ENCODE measurements at places on chromosomes 7 and 10.

- DNase-seq, result no peak
These were observed 236.1 kb upstream of the BMPER start for GRCh38 chr7:33669251-33669670.

GRCh38 chr7:28800150-28800549, 158.0 kb downstream of the TRIL start:
- peak; percentile 26 for DNase-seq

DNA sequence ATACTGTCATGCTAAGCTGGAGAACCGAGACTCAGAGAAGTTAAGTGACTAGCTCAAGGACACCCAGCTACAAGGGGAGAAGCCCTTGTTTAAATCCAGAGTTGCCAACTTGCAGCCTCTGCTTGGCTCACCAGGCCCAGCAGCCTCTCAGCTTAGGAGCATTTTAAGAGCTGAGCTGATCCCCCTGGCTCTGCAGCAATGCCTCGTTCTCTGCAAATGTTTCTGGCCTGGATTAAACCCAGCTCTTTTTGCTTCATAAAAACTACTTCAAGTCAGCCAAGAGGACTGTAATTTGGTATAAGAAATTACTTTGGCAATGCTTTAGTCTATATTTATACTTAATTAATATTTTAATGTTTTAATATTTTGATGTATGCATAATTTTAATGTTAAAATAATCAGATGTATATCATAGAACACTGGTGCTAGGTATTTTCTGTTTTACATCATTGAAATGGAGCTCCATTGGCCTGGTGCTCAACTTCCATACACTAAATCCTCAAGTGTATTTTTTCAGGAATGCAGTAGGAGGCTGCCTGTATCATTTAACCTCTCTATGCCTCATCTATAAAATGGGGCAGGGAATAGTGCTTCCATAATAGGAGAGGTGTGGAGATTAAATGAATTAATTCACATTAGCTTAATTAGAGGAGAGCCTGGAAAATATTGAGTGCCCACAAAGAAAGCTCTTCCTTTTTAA, 184.2 kb downstream of the EMX2 start:
- DNase-seq, result no peak

DNA sequence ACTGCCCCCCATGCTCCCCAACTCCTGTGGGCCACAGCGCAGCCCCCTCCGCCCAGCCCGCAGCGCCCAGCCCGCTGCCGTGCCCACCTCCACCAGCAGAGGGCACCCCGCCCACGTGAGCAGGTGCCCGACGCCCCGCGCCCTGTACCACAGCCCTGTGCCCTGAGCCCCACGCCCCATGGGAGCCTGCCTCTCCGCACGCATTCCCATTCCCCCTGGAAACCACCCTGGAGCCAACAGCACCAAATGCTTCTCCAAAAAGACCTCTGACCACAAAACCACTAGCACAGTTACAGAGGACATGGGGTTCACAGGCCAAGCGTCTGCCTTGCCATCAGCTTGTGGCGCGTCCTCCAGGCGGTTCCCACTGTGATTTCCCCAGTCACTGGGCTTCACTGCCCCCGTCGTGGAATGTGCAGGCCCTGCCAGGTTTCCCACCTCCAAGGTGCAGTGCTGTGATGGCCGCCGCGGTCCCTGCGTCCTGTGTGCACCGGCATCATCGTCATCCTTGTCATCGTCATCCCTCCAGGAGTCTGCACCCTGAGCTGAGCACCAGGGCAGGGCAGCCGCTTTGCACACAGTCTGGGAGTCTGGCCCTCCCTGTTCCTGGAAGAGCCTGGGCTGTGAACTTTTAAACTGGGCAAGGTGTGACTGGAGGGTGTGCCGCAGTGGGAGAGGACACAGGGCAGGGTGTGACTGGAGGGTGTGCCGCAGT, 61.7 kb downstream of the PWWP2B start:
- DNase-seq, result no peak

DNA sequence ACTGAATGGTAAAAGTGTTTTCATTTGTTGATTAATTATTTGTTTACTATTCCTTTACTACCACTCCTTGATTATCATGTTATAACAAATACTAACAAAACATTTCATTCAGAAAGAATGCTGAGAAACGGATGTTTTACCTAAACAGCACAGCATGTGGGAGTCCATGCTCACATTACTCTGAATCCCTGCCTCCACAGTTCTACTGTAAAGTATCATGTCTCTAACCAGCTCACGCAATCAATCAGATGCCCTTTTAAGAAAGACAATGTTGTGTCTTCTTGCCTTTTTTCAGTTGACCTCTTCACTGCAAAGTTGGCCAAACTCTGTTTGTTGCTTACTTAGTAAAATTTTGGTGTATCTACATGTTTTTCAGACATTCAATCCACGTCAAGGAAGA, 232.5 kb upstream of the MDFIC start:
- DNase-seq, result no peak

DNA sequence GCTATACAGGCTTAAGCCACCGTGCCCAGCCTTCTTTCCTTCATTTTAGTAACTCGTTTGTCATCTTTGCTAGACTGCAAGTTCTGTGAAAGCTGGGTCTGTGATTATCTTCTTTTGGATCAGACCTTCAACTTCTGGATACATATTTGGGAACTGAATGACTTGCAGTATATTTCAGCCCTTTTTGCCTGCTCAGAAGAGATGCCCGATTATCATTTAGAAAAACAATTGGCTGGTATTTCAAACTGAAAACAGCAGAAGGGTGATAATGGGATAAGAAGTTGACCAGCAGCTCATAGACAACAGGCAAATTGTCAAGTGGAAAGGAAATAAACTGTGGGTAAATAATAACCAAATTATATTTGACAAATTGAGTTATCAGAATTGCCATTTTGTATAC, 14.6 kb downstream of the RSBN1L start:
- DNase-seq, result no peak

DNA sequence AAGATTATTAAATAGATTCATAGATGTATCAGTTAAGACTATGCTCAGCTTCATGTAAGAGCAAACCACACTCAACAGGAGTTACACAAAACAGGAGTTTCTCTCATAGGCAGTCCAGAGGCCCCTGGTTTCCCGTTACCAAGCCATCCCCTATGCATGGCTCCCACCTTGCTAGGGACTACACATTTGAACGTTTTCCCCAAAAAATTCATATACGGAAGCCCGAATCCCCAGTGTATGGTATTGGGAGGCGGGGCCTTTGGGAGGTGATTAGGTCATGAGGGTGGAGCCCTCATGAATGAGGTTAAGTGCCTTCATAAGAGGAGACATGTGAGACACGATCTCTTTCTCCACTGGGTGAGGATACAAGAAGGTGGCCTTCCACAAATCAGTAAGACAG, 29.1 kb downstream of the RSU1 start:
- DNase-seq, result no peak

DNA sequence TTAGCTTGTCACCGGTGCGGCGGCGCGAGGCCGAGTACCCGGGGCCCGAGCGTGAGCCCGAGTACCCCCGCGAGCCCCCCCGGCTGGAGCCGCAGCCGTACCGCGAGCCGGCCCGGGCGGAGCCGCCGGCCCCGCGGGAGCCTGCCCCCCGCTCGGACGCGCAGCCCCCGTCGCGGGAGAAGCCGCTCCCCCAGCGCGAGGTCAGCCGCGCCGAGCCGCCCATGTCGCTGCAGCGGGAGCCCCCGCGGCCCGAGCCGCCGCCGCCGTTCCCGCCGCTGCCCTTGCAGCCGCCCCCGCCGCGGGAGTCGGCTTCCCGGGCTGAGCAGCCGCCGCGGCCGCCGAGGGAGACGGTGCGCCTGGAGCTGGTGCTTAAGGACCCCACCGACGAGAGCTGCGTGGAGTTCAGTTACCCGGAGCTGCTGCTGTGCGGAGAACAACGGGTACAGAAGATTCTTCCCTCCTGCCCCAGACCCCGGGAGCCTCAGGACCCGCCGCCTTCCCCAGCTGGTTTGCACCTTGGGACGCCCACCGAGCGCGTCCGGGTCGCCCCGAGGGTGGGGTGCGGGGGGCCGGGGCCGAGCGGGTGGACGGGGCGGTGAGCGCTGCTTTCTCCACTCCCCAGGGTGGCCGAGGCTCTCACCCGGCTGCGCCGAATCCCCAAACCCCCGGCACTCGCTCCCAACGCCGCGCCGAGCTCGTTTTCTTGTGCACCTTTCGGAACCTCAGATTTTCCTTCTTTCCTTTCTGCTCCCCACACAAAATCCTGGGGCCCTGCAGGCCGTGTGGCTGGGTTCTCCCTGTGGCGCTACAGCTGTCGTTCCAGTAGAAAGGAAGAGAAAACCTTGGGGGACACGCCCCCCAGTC, 708 bp downstream of the UBN2 start:
- peak; percentile 66 for DNase-seq

GRCh38 chr7:166338-167060, 25.9 kb upstream of the FAM20C start:
- DNase-seq, result no peak

GRCh38 chr10:99526861-99527504, 5.8 kb upstream of the NKX2-3 start:
- DNase-seq, result no peak

All from C1 segment of cervical spinal cord (tissue), 14 donors.